H54 (cell line): ENCODE measurements at places on chromosomes 12 and 14.

DNA sequence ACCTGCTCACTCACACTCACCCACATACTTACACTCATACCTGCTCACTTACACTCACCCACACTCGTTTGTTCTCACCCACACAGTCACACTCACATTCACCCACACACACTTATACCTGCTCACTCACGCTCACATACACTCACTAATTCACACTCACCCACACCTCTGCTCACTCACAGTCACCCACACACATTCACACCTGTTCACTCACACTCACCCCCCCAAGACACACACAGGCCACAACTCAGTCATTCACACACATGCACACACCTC lies 436.2 kb downstream of the BCL11B start:
- no peak for DNase-seq

DNA sequence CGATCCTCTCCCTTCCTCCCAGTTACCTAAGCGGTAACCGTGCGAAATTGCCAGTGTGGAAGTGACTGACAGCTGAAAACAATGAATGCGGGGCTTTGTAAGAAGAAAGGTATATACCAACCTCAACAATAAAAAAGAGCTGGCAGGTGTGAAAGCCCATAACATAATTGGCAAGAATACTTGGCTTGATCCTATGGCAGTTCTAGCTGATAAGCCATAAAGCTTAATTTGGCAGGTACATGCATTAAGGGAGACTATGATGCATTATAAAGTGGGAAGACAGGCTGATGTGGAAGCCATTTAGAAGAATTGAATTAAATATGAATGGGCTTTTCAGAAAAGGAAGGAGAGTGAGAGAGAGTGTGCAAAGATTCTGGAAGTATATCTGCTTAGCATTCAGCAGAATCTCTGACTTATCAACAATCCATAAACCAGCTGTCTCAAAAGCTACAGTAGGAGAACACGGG lies 71.3 kb downstream of the CRACR2A start:
- no peak for DNase-seq

GRCh38 chr14:92615451-92615850 lies 101.9 kb downstream of the RIN3 start:
- DNase-seq = no peak

GRCh38 chr12:96343347-96343954 lies 56.8 kb downstream of the CDK17 start:
- no peak for DNase-seq

GRCh38 chr12:106064721-106065021 lies 74.1 kb downstream of the NUAK1 start:
- no peak for DNase-seq

DNA sequence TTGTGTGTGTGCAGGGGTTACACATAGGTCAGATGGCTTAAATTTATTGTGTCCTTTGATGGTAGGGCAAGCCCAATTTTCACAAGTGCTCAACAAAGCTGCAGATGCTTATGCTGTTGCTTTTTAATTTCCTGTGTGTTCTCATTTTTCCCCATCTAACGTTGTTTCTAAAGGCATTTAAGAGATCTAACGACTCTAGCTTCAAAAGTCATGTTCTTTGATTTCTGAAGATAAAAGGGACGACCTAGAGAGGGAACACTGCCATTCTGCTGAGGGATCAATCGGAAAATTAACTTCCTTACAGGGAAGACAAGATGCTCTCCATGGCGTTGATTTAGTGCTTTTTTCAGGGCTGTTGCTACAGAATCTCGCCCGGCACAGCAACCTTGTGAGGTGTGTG lies 79.0 kb upstream of the GNG2 start:
- DNase-seq = no peak

DNA sequence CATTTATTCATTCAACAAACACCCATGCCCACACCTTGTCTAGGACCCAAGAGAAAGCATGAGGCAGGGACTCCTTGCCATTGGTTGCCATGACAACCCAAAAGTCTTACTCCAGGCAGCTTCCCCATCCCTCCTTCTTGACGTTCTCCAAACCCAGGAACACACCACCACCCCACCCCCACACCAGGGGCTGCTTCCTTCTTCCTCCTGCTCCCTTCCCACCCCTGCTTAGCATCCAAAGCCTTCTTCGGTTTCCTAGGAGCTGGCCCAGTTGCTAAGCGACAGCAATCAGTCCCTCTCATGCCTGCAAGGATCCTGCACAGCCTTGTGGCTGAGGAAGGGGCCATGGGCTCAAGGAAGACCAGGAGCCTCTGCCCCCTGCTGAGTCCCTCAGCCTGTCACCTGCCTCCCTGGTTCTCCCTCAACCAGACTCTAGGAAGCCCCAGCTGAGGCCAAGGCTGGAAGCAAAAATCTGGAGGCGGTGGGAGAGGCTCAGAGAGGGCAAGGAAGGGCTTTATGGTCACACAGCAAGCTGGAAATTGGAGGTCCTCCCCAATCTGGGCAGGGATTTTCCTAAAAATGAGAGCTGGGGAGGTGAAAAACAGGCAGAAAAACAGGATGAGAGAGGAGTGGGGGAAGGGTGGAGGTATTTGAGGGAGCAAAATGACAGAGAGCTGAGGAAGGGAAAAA lies 15.4 kb downstream of the RASAL1 start:
- DNase-seq = no peak

DNA sequence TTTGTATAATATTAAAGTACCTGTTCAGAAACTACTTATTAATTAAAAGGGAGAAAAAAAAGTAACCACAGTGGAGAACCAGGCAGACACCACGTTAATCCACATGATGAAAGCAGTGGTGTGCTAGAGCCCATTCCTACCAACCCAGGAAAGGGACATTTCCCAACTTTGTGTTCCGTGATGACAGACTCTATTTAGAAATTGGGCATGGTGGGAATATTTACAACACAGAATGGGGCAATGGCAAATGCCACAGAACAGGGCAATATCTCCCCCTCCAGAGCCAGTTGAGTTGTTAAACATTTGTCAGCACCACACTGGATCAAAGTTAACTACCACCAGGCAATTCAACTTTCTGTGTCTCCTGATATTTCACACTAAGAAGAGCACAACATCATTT lies 1.2 kb upstream of the HIGD1C start:
- DNase-seq = no peak

DNA sequence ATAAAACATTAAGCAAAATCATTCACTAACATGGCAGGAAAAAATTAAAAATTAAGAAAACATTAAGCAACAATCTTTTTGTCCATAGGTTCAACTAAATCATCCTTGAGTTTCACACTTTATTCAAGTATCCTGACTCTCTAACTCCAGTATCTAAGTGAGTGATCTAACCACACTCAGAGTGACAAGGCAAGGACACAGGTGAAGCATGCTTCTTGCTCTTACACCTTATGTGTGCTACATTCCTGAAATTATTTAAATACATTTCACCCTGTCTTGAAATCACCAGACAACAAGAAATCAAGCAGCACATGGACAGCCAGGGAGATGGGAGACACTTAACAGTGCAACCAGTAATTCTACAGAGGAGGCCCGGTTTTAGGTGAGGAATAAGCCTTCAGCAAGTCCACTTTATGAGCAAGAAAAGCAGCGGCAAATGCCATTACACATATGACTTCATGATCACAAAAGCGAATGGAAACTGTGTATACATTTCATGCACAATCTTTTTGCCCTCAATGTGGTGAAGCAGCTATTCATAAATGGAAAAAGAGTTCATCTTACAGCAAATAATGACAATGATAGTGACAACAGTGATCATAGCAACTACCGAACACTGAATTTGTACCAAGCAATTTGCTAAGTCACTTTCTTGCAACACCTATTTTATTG lies 37.4 kb downstream of the PHLDA1 start:
- no peak for DNase-seq

DNA sequence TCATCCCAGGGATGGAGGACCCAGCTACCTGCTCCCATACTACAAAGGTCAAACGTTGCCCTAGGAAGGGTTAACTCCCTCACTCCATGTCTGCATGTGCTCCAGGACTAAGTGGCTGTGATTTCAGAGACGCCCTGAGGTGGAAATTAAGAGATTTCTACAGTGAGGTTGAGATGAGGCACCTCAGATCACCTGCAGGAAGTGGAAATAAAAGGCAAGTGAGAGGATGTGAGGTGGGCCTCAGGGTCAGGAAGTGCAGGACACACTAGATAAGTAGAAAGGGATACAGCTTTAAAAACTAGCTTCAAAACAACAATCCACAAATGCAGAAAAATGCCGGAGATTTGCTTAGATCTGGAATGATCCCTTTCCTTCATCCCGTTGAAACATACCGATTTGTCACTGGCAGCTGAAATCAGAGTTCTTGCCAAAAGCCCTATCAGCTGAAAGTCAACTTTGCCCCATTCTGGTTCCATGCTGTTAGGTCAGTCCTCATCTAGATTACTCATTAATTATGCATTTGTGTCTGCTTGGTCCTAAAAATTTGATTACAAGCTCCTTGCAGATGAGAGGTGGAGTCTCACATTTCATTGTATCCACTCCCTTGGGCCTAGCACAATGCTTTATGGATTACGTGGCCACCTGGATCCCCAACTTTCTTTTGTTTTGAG lies 6.6 kb downstream of the PLBD1 start:
- no peak for DNase-seq

DNA sequence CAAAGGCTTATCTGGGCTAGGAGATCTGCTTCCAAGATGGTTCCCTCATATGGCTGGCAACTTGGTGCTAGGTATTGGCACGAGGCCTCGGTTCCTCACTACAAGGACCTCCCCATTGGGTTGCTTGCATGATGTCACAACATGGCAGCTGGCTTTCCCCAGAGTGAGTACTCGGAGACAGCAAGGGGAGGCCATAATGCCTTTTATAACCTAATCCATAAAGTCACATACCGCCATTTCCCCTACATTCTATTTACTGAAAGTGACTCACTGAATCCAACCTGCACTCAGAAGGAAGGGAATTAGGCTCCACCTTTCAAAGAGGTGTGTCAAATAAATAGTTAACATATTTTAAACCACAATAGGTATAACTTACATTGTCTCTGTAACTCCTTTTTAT lies 130.9 kb downstream of the SAMD4A start:
- DNase-seq = no peak

DNA sequence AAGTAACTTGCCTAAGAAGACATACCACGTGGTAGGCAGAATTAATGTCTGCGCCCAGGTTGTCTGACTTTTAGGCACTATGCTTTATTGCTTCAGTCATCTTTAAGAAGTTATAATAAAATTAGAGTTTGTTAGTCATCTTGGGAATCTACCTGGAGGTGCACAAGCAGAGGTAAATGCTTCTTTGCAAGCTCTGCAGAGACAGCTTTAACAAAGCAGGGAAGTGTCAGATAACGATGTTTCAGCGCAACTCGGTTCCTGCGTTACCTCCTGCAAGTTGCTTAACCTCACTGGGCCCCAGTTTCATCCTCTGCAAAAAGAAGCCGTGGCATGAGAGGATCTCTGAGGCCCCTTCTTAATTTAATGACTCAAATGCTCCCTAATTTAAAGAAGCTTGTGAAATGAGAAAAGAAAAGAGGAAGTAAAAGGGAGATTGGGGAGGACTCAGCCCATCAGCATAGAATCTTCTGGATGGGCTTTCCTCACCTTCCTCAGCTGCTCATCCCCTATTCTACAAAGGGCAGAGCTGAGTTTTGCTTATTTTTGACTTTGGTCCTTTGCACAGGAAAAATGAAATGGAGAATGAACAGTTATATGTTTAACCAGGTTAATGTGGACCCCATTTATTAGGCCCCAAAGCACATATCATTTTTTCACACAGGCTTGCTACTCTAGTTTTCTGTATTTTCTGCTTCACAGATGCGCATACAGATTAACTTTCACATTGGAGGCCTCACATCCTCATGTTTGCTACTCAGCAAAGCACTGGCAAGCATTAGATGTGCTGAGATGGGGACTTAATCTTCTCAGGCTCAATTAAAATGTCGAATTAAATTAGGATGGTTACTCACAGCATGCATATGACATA lies 5.1 kb downstream of the ARHGDIB start:
- DNase-seq = no peak

GRCh38 chr12:31118347-31119191 lies 44.9 kb downstream of the DDX11 start:
- DNase-seq = peak; percentile 47

GRCh38 chr12:48183091-48183875 lies at the start of gene CCDC184:
TSS of gene CCDC184 (plus strand) at chr12:48183644. CDS start at chr12:48184123, 479 bp downstream.
- DNase-seq = peak; percentile 44

- DNase-seq = no peak
Measured at GRCh38 chr14:31898838-31899528, 178.1 kb upstream of the ARHGAP5 start.

DNA sequence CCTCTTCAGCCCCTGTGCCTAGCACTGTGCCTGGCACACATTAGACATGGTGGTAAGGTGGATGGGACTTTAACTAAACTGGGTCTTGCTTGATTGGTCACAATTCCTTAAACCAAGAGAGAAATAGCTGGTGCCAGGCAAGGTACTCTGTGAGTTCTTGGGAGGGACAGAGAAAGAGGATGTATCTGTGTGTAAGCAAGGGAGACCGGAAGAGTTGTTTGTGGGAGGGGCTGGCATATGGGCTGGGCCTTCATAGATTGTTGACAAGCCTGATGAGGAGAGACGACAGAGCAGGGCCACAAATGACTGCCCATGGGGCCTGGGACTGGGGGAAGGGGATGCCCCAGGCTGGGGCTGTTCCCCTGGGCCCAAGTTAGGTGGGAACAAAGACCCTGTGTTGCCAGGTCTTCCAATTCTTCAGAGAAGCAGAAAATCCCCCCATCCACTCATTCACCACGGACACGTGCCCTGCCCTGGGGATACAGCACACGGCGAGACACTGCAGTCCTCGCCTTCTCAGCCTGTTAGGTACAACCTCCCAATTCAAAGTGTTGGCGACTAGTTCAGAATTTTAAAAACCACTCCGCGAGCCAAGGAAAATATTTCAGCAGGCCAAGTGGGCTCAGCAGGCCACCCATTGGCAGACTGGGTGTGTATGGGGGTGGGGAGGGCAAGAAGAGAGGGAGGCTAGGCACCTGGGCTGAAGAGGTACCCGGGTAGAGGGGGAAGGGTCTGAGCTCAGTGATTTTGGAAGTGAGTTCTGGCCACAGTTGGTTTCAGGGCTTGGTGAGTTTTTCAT lies 11.4 kb upstream of the CYP46A1 start:
- peak; percentile 55 for DNase-seq
